Adrenal gland (tissue), 19 donors: ENCODE measurements at places on chromosomes 16 and 17. TPM values are rescaled to one million over a fixed set of nuclear protein-coding genes. Genes with fewer than 3 reads are reported as not detected.

DNA sequence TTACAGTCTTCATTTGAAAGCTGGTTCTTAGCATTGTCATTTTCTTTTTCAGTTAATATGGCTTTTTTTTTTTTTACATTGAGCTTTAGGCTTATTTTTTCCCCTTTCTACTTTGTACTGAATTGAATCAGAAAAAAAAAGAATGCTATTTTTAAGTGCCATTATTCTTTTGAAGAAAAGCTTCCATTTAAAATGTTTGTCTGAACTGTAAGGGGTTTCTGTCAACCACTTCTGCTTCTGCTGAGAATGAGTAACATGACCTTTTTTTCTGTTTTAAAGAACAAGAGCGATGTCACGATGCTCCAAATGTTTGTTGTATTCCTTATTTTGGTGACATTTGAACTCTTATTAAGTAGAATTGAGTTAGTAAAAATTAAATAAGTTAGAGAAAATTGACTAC is 50.0 kb downstream of the MRTFB start:
- peaks cover 32% of the 10 kb centered on the region for H3K4me1 ChIP-seq
- no peak for DNase-seq
- no peak overlapping the region for H3K27ac ChIP-seq
- no peaks in the 10 kb centered on the region for H3K27me3 ChIP-seq

- peaks cover 2% of the 10 kb centered on the region for H3K36me3 ChIP-seq
- no peaks in the 10 kb centered on the region for H3K27me3 ChIP-seq
- H3K4me1 ChIP-seq: peaks cover 41% of the 10 kb centered on the region
- peak overlapping the region; percentile 82 for H3K27ac ChIP-seq
These were observed 658 bp downstream of the RAB5C start for GRCh38 chr17:42153919-42154742.

The NFATC2IP gene
- 18.3 TPM for polyA plus RNA-seq

The CACNA1G gene
- polyA plus RNA-seq: 0.05 TPM

DNA sequence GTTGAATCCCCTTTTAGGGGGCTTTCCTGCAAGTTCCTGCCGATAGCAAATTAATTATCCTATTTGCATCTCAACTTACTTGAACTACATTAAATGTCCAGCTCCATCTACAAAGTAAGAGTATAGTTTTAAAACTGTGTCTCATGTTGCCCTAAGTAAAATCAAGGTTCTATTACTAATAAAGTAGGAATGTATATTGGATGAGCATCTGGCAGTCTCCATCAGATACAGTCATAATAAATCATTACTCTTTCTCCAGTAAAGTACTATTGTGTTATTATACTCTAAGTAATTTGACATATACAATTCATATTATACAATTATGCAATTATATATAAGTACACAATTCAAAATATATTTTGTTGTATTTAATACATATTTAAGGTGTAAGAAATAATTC is 249.3 kb downstream of the CEP112 start:
- no peak overlapping the region for H3K4me3 ChIP-seq
- no peaks in the 10 kb centered on the region for H3K4me1 ChIP-seq
- H3K27me3 ChIP-seq: no peaks in the 10 kb centered on the region
- H3K27ac ChIP-seq: no peak overlapping the region
- no peaks in the 10 kb centered on the region for H3K36me3 ChIP-seq
- no peak for DNase-seq

DNA sequence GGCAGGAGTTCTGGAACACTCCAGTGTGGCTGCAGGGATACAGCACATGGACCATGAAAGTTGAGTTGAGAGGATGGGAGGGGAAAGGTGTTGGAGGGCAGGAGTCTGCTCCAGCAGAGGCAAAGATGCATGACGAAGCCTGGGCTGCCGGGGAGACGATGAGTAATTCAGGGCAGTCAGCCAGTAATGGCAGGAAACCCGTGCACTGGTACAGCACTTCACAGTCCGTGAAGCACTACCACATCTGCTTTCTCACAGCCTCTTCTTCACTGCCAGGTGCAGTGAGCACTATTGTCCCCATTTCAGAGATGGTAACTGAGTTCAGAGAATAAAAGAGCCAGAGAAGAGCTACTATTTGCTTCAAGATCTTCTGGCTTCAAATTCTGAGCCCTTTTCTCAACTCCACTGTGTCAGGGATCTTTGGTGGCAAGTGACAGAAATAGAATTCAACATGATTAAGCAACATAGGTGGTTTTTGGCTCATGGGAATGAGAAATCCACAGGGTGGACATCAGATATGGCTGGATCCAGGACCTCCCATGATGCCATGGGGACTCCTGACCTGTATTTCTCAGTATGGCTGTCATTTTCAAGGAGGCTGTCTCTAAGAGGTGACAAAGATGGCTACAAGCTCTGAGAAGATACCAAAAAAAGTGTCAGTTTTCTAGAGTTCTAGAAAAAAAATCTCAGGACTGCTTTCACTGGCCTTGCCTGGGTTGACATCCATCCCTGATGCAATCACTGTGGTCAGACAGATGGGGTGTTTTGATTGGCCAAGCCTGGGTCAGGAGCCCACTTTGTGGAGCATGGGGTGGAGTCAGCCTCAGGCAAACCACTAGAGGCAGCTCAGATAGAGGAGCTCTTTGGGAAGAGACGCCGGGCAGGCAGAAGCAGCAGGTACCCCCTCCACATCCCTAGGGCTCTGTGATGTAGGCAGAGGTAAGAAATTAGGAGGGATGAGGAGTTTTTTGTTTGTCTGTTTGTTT is 24.7 kb downstream of the IL21R start:
- H3K36me3 ChIP-seq: no peaks in the 10 kb centered on the region
- H3K27ac ChIP-seq: no peak overlapping the region
- peak; percentile 75 for DNase-seq
- no peaks in the 10 kb centered on the region for H3K27me3 ChIP-seq

GRCh38 chr17:39568702-39569101 is 39.0 kb downstream of the NEUROD2 start:
- peaks cover 13% of the 10 kb centered on the region for H3K4me1 ChIP-seq
- no peak for DNase-seq
- H3K36me3 ChIP-seq: peaks cover 2% of the 10 kb centered on the region
- no peak overlapping the region for H3K4me3 ChIP-seq
- no peaks in the 10 kb centered on the region for H3K27me3 ChIP-seq
- H3K27ac ChIP-seq: no peak overlapping the region

The C16orf96 gene
- not detected for polyA plus RNA-seq

The KCNH6 gene
- not detected for polyA plus RNA-seq

- peak overlapping the region; percentile 78 for H3K27ac ChIP-seq
- no peak for DNase-seq
- no peaks in the 10 kb centered on the region for H3K36me3 ChIP-seq
- H3K27me3 ChIP-seq: no peaks in the 10 kb centered on the region
These were observed 2.6 kb upstream of the TSPOAP1 start for GRCh38 chr17:58330997-58331814.

DNA sequence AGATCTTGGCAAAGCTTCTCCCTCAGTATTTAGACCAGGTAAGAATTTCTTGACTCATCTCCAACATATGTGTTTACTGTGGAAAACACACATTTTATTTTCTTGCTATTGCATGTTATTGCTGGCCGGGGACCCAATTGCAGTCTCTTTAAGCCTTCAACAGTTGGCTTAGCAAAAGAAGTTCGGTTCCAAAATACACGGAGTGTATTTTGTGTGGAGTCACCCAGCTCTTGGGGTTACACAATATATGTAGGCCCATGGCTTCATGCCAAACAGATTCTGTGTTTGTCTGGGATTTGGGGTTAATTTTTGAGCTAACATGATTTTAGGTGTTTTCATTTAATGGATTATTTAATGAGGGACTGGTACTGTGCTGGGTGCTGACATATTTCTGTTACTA is 4.0 kb downstream of the ALDH3A2 start:
- peak overlapping the region; percentile 69 for H3K27ac ChIP-seq
- no peaks in the 10 kb centered on the region for H3K27me3 ChIP-seq
- peaks cover 32% of the 10 kb centered on the region for H3K4me1 ChIP-seq
- no peak overlapping the region for H3K4me3 ChIP-seq
- no peak for DNase-seq

The SEZ6L2 gene
- 20.1 TPM for polyA plus RNA-seq

The SDR42E2 gene
- polyA plus RNA-seq: 0.10 TPM

GRCh38 chr16:46772463-46772862 is 24.3 kb upstream of the MYLK3 start:
- DNase-seq: no peak
- H3K36me3 ChIP-seq: no peaks in the 10 kb centered on the region
- no peaks in the 10 kb centered on the region for H3K27me3 ChIP-seq
- H3K4me3 ChIP-seq: no peak overlapping the region
- H3K4me1 ChIP-seq: no peaks in the 10 kb centered on the region
- no peak overlapping the region for H3K27ac ChIP-seq

The PABPN1L gene
- 0.56 TPM for polyA plus RNA-seq

DNA sequence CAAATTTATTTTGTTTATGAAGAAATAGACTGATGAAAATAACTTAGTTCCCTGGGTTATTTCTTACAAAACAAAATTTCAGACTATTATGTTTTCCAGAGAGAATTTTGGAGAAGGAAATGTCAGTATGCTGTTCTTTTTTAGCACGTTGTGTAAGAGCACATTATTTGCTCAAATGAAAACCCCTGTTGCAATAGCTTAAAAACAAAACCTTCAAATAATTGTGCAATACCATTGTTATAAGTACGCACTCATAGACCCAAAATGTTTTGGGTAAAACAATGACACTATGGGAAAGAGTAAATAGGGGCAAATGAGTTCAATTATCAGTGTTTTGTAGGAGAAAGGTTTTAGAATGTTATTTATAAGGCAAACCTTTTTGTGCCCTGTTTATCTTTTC is 18.2 kb downstream of the VMP1 start:
- DNase-seq: no peak
- H3K4me3 ChIP-seq: no peak overlapping the region
- H3K27me3 ChIP-seq: no peaks in the 10 kb centered on the region
- H3K4me1 ChIP-seq: peaks cover 39% of the 10 kb centered on the region
- H3K27ac ChIP-seq: peak overlapping the region; percentile 23

The CDRT4 gene
- 16.0 TPM for polyA plus RNA-seq

The SSTR5 gene
- not detected for polyA plus RNA-seq

DNA sequence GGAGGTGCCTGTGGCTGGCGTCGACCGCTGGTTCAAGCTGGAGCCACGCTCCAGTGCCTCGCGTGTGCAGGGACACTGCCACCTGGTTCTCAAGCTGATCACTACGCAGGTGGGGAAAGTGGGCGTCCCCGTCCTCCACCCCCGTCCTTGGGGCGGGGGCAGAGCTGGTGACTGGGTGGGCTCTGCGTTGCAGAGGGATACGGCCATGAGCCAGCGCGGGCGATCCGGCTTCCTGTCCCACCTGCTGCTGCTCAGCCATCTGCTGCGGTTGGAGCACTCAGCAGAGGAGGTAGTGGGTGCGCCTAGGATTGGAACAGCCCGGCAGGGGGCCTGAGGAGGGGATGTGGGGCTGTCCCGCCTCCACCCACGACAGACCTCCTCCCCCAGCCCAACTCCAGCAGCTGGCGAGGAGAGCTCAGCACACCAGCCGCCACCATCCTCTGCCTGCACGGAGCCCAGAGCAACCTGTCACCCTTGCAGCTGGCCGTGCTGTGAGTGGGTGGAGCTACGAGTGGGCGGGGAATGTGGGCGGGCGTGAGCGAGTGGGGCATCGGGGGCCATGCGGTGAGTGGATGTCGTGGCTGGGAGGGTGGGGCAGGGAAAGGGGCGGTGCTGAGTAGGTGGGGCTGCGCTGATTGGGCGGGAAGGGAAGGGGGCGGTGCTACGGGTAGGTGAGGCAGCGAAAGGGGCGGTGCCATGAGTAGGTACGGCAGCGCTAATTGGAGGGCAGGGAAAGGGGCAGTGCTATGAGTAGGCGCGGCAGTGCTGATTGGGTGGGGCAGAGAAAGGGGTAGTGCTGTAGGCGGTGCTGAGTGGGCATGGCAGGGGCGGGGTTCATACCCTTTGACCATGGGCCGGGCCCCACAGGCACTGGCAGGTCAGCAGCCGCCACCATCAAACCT is 8.9 kb downstream of the TSR3 start:
- peak; percentile 99 for DNase-seq
- no peak overlapping the region for H3K27ac ChIP-seq
- no peaks in the 10 kb centered on the region for H3K27me3 ChIP-seq
- H3K4me3 ChIP-seq: no peak overlapping the region

DNA sequence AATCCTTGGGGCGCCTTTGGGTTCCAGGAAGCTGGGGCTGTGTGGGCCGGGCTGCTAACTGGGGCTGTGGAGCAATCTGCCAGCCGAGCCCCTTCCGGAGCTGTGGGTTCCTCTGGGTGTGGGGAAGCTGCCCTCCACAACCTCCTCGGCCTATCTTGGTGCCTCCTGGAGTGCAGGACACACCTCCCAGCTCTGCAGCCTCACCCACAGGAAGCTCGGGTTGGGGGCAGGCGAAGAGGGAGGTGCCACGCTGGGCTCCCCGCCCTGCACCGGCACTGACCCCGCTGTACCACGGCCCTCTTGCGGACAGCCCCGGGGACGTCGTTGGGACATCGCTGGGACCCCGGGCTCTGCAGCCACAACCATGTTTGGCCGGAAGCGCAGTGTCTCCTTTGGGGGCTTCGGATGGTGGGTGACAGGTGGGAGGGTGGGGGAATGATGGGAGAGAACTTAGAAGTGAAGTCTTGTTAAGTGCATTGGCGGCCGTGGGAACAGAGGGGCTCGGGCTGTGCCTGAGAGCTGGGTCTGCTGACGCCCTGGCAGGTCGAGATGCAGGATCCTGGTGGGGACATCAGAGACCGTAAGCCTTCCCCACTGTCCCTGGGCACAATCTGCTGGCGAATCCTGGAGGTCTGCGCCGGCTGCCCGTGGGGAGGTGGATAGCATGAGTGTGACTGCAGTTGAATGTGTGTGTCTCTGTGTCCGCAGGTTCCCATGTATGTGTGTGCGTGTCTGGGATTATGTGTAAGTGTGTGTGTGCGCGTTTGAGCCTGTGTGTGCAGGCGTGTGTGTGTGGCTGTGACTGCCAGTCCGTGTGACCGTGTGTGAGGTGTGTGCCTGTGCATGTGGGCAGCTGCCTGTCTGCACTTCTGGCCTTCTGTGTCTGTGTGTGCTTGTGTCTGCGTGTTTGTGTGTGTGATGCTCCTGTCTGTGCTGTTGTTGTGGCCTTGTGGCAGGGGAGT is at the start of gene RAP1GAP2:
TSS of gene RAP1GAP2 (plus strand) at position 275 of the 962 bp plus-strand sequence. CDS start at position 365, 90 bp downstream.
- H3K27ac ChIP-seq: no peak within 1 kb of the TSS
- H3K27me3 ChIP-seq: no peaks in the 10 kb centered on the region
- no peak within 1 kb of the TSS for H3K4me3 ChIP-seq
- no peaks in the 10 kb centered on the region for H3K36me3 ChIP-seq
- peaks cover 8% of the 10 kb centered on the region for H3K4me1 ChIP-seq
- DNase-seq: peak; percentile 53

The HEATR3 gene
- polyA plus RNA-seq: 5.3 TPM

GRCh38 chr17:78383725-78384471 is 5.4 kb downstream of the PGS1 start:
- H3K36me3 ChIP-seq: peaks cover 4% of the 10 kb centered on the region
- peaks cover 85% of the 10 kb centered on the region for H3K4me1 ChIP-seq
- H3K27ac ChIP-seq: peak overlapping the region; percentile 51
- no peak overlapping the region for H3K4me3 ChIP-seq
- DNase-seq: peak; percentile 85
- H3K27me3 ChIP-seq: no peaks in the 10 kb centered on the region

- no peak for DNase-seq
- peaks cover 12% of the 10 kb centered on the region for H3K27me3 ChIP-seq
- peaks cover 4% of the 10 kb centered on the region for H3K4me1 ChIP-seq
These were observed 7.6 kb downstream of the RUNDC3A start for GRCh38 chr17:44315760-44316731.
